ENCODE measurements at places on chromosomes 2 and 18.

DNA sequence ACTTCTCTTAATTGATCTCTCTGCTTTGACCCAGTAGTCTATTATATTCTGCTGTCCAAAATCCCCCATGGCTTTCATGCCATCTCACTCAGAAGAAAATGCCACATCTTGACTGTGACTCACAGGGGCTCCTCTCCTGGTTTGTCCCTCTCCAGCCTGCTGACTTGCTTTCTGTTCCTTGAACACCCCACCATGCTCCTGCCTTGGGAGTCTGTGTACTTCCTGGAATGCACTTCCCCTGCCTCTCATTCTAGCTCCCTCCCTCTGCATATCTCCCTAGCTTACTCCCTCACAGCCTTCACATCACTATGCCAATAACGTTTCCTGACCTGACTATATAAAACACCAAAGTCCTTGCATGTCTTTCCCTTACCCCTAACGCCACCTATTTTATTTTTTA lies 167.2 kb downstream of the TRIB2 start:
- DNase-seq: no peak

DNA sequence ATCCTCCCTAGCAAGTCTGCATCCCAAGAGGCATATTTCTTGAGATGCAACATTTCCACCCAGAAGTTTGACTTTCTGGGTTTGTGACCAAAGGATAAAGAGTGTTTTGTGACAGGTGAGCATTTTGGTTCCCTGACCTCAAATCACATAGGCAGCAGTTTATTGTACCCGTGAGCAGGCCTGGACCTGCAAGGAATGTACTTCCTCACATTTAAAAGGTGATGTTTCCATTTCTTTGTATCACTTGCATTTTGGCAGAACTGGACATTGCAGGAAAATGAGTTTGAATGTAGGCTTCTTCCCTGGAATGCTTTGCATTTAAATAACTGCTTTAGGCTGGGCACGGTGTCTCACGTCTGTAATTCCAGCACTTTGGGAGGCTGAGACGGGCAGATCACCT lies 160.7 kb downstream of the ALPK2 start:
- DNase-seq: no peak

DNA sequence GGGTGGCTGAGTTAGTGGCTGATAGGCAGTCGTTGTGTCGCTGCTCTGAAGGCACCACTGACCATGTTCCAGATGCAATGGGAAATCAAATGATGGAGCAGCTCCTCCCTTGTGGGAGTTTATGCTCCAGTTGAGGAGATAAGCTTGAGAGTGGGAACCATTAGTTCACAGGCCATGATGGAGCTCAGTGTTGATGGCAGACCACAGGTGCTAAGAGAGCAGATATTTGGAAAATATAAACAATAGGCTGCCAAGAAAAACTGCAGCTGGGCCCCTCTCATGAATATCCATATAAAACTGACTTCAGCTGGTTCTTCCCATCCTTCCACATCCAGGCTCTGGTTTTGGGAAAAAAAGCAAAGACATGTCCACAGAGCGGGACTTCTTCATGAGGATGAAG lies 63.1 kb downstream of the EPAS1 start:
- no peak for DNase-seq

GRCh38 chr2:204183608-204184007 lies 247.0 kb downstream of the ICOS start:
- DNase-seq: no peak

DNA sequence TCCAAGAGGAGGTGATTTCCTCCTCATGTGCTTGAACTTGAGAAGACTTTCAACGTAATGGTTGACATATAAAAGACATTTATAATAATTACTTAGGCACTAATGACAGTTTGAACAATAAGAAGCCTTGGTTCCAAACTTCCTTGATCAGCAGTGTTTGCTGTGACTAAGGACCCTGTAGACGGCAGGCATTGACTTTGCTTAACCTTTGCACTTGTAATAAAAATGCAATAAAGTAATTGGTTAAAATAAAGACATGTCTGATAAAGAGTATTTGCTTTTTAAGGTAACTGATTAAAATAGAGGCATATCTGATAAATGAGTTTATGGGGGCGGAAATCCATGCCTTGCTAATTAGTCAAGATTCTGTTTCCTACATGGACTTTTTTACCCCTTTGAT lies 82.2 kb upstream of the ST8SIA3 start:
- no peak for DNase-seq

- DNase-seq: no peak
These were observed 51.2 kb downstream of the MTERF4 start for GRCh38 chr2:241050624-241051577.

DNA sequence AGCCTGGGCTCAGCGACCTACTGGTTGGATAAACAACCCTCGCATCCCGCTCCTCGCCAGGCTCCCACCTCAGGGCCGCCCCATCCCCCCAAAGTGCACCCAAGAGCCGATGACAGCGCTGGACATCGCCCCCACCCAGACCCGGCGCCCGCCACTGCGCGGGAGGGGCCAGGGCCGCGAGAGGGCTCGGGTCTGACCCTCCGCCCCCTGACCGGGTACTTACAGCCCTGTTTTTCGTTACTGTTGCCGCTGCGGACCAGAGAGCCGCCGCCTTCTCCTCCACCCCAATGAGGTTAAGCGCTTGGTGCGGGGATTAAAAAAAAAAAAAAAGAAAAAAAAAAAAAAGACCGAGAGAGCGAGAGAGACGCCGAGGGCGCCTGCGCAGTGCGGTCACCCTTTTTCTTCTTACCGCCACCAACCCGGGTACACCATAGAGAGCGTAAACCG lies at the start of gene CLASP1:
Gene CLASP1, minus strand, starts transcription at position 314 of the 447 bp plus-strand sequence. CDS start 43,567 bp downstream, outside the sequence.
- peak; percentile 53 for DNase-seq

- no peak for DNase-seq
These were observed 481.9 kb downstream of the METTL4 start for GRCh38 chr18:2089396-2089795.

- DNase-seq: peak; percentile 89
These were observed at the start of gene SP3 for GRCh38 chr2:173965372-173966025. Gene SP3, minus strand, starts transcription at chr2:173965373. Its CDS starts 202 bp downstream, at chr2:173965171.

GRCh38 chr2:203580844-203581243 lies 45.7 kb upstream of the RAPH1 start:
- no peak for DNase-seq

GRCh38 chr2:66495788-66496640 lies 61.1 kb downstream of the MEIS1 start:
- no peak for DNase-seq

- DNase-seq: no peak
These were observed 141.2 kb downstream of the SETBP1 start for GRCh38 chr18:44821924-44822323.

DNA sequence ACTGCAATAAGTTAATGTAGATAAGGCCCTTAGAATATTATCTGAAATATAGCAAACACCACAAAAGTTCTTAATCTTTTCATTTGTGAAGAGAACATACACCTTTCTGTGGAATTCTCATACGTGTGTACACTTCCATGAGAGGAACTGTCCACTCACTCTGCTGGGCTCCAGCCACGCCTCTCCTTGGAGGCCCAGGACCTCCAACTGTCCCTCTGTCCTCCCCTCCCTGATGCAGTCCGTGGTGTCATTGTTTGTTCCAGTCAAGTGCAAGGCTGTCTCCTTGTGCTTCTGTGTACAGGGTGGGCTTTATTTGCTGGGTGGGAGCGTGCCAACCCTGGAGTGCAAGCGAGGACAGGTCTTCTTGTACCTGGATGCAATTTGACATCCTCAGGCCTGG lies 8.7 kb downstream of the RAB12 start:
- DNase-seq: no peak

DNA sequence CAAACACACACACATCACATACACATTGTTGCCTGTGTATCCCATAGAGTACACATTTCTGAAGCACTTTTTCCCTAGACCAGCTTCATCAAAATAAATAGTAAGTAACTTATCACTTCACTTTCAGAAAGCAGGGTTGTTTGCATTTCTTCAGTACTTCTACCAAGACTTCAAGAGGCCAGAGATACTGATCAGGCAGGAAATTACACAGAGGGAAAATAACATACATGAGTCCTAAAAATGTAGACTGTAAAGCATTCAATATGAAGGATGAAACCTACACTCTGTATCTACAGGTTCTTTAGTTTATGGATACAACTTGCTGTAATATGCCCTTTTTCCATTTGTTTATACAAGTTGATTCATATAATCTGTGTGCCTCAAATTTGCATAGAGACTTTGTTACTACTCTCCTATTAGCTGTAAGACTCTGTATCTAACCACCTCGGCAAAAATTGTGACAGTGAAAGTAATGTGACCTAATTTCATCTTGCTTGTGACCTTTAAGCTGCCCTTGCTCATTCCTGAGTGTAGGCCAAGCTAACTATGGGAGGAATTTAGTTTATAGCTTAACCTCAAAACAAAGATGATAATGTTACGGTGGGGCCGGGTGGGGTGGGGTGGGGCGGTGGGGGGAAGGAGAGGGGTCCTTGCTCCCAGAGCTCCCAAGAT lies 228.9 kb upstream of the SPOPL start:
- DNase-seq: no peak

- no peak for DNase-seq
These were observed 455.7 kb downstream of the GALR1 start for GRCh38 chr18:77705301-77705700.

DNA sequence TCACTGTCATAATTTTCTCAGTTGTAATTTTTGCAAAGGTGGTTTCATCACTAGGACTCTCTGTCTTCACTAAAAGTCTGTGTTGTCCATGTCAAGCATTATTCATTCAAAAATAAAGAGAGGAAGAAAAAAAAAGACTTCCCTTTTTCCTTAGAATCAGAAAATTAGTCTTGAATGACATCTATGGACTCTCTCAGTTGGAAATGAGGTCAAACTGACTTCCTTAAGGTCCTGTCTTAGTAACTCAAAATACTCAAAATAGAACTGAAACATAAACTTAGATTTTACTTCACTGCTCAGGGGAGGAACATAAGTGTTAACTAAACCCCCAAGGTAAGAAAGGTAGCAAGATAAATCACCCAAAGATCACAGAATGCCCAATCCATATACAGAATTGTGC lies 2.2 kb upstream of the ZNF407 start:
- no peak for DNase-seq

- no peak for DNase-seq
These were observed 20.4 kb downstream of the MBP start for GRCh38 chr18:77111951-77112746.

- no peak for DNase-seq
These were observed 220.7 kb downstream of the PTH2R start for GRCh38 chr2:208627110-208627884.

DNA sequence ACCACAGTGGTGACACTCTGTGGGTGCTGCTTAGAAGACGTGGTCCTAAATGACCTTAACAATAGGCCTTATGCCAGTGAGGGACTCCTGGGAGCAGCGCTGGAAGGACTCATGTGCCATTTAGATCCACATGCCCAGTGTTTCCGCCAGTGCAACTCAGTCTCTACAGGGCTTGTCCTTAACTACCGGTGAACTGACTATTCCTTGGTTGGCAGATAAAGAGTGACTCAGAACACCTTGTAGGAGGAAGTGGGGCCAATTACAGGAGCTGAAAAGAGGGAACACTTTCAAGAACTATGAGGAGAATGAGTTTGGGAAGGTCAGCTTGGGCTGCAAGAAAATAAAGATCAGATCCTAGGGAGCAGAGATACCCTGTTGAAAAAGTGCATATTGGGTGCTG lies 1.8 kb upstream of the CDK5R2 start:
- DNase-seq: no peak

GRCh38 chr2:11784280-11784679 lies 37.8 kb downstream of the LPIN1 start:
- no peak for DNase-seq

- DNase-seq: no peak
These were observed 270.1 kb upstream of the STON1 start for GRCh38 chr2:48259811-48260210.

DNA sequence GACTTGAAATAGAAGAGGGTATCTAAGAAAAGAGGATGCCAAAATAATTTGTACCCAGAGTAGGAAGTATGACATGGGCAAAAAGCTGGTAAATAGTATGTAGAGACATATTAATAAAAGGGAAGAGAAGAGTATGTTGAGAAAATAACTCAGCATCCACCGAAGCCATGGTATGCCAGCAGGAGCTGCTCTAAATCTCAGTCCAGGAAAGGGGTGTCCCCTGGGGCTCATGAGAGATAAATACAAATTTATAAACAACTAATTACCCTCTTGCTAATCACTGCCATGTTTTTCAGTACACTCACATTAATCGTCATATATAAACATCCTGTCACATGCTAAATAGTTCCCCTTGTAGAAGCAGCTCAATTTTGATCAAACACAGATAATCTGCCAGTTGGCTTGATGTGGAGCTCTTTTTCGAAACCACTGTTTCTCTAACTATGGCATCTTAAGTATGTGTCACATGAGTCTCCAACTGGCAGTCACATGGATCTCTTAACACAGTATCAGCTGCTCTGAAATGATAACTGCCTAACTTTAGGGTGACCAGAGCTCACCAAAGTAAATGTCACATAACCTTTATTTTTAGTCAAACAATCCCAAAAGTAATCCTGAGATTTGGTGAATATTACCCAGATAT lies 31.9 kb downstream of the EXOC6B start:
- no peak for DNase-seq

- no peak for DNase-seq
These were observed 184.2 kb downstream of the ZNF385B start for GRCh38 chr2:179677077-179677688.

GRCh38 chr2:108607706-108608301 lies 73.5 kb downstream of the LIMS1 start:
- no peak for DNase-seq

GRCh38 chr2:191061381-191061980 lies 47.5 kb upstream of the STAT1 start:
- no peak for DNase-seq

GRCh38 chr2:42340045-42340937 lies 20.7 kb downstream of the COX7A2L start:
- no peak for DNase-seq

DNA sequence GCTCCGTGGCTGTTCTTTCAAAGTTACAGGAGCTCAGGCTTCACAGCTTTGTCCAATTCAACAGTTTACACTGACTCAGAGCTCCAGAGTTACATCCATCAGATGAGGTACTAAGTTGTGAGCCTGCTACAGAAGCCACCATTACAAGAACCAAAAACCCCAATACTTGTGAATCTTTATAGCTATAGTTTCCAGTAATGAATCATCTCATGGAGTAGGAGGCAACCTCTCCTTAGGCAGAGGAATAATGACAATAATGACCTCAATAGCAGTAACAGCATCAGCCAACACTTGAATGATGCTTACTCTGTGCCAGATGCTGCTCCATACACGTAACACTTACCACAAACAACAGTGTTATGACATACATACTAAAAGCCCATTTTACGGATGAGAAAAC lies 3.6 kb downstream of the ZC3H8 start:
- DNase-seq: no peak

- no peak for DNase-seq
These were observed 639.8 kb downstream of the TMEM182 start for GRCh38 chr2:103401621-103402020.

- no peak for DNase-seq
These were observed 85.3 kb downstream of the CDK15 start for GRCh38 chr2:201891676-201892075.

All from effector CD8-positive, alpha-beta T cell (primary cell).